ENCODE measurements at places on chromosomes 1 and 21.

- no peak for DNase-seq
These were observed 36.3 kb upstream of the PAXBP1 start for GRCh38 chr21:32807717-32808380.

GRCh38 chr1:84573481-84573966 is 716 bp downstream of the CTBS start:
- no peak for DNase-seq

DNA sequence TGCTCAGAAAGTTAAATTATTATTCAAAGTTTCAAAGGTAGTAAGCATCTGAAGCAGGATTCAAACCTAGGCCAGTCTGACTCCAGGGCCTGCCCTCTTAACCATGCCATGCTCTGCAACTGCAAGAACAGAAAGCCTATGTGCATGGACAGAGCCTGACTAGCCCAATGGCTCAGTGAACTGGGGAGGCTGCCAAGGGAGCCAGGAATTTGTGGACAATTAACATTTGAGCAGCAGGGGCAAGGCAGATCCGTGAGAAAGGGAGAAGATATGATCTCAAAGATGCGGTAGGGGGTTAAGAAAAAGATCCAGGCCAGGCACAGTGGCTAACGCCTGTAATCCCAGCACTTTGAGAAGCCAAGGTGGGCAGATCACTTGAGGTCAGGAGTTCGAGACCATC is 6.5 kb upstream of the ATP1A4 start:
- DNase-seq, result no peak

- no peak for DNase-seq
These were observed 96.0 kb downstream of the ESRRG start for GRCh38 chr1:216627252-216627651.

DNA sequence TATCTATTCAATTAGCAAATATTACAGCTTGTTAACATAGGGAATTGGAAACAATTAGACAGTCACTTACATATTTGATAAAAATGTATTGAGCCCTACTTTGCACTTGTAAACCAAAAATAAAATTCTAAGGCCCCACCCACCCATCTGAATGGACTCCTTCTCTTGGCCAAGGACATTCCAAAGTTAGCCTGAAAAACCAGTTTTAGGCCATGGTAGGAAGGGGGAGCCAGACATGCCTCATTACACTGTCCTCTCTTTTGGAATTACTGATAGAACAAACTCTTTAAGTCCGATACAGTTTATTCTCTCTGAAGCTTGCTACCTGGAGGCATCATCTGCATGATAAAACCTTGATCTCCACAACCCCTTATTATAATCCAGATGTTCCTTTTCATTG is 28.0 kb upstream of the TSPAN2 start:
- DNase-seq, result no peak

- DNase-seq, result no peak
These were observed 41.0 kb upstream of the LAPTM5 start for GRCh38 chr1:30798389-30799232.

GRCh38 chr21:36193200-36193599 is 36.6 kb downstream of the DOP1B start:
- no peak for DNase-seq

GRCh38 chr1:43381612-43382011 is 8.0 kb downstream of the MED8 start:
- no peak for DNase-seq

DNA sequence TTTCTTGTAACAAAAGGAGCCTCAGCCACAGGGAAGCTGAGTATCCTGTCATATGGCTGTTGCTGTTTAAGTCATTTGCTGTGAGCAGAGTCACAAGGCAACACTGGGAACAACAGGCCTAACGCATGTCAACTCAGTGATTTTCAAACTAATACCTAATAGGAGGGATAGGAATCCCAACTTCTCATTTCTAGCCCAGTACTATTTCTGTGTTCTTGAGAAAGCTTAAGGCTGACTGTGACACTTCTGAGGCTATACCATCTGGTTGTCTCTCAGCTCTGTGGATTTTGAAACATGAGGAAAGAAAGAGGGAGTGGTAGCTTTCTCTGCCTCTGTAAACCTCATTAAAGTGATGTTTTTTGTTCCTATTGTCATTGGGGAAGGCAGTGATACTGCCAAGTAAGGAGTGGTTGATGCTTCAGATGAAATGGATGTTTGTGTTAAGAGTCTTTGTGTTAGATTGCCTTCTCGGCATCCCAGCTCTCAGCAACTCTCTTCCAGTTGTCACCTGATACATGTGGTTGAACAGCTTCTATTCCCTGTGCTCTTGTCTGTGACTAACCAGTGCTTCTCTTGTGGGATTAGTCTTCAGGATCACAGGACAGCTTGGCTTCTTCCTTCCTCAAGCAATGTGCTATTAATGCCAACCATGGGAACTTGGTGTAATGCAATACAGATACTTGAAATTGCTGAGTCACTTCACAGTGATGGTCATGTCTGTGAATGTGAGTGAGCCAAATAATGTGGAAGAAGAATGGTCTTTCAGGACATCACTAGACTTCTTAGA is 166.8 kb upstream of the IVNS1ABP start:
- no peak for DNase-seq

- DNase-seq, result no peak
These were observed 126.6 kb upstream of the COA6 start for GRCh38 chr1:234246638-234247116.

GRCh38 chr1:20035114-20035513 is 34.9 kb upstream of the PLA2G5 start:
- DNase-seq, result no peak

Data from NCI-H526 treated with DMSO at 0.1 percent for 48 hours (cell line).